ENCODE measurements at places on chromosomes 12 and 14.

DNA sequence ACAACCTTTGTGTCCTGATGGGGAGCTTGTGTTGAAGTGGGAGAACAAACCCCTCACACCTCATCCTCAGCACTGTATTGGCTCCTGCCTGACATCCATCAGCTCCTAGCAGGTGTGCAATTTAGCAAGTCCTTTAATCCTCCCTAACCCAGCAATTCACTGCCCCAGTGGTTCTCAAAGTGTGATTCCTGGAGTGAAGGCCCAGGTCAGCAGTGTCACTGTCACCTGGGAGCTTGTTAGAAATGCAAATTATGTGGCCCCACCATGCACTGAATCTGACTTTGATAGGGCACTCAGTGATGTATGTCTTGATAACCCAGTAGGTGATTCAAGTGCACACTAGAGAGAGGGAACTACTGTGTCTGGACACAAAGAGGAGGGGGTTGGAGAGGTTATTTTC lies 133.6 kb downstream of the FGD4 start:
- no peak for DNase-seq

GRCh38 chr14:67514203-67514607 lies 18.9 kb upstream of the PLEKHH1 start:
- peak; percentile 27 for DNase-seq

GRCh38 chr14:21268617-21269251 lies 508 bp downstream of the HNRNPC start:
- peak; percentile 76 for DNase-seq

GRCh38 chr14:93824518-93825234 lies 36.4 kb upstream of the PRIMA1 start:
- DNase-seq = no peak

DNA sequence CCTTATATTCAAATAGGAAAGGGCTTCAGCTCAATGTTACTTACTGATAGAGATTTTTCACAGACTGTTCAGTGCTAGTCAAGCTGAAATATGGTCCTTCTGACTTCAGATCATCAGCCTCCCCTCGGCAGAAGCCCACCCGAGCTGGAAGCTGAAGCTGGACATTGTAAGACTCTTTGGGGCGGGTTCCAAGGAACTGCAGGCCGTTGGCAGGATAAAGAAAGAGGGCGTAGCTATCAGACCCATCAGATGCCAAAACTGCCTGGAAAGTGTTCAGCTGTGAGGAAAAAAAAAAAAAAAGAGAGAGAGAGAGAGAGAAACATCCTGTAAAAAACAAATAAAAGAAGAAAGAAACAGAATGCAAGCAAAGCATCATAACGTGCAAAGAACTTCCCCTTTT lies 8.8 kb downstream of the NID2 start:
- no peak for DNase-seq

GRCh38 chr12:54173066-54173726 lies 15.6 kb downstream of the SMUG1 start:
- no peak for DNase-seq

DNA sequence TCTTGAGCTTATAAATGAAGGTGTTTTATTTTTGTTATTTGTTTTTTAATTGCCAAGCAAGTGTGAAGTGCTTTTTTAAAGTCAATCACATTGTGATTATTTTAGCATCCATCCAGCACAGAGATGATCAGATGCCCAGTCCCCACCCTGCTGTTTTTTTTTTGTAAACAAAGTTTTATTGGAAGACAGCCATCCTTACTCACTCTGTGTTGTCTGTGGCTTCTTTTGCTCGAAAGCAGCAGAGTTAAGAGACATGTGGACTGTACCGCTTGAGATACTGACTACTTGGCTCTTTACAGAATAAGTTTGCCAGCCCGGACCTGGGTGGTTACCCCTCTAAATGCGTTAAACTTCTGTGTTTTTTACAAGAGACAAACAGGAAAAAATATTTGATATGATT lies 30.9 kb upstream of the AMN start:
- DNase-seq = no peak

GRCh38 chr14:81153187-81153586 lies 67.6 kb downstream of the GTF2A1 start:
- no peak for DNase-seq

DNA sequence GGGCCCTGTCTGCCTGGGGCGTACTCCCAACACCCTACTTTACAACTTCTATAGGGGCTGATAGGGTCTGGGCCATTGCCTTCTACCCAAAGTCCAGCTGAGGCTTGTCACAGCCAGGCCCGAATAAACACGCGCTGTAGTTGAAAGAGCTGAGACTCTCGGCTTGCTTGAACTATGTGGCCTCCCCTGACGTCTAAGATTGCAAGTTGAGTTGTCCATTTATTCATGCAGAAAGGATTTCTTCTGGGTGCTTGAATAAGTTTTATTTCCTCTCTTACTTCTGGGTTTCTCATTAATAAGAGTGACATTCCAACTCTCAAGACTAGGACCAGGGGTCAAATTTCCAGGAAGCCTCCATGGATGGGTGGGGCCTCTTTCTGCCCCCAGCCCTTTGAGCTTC lies 74.4 kb upstream of the VRK1 start:
- DNase-seq = no peak

DNA sequence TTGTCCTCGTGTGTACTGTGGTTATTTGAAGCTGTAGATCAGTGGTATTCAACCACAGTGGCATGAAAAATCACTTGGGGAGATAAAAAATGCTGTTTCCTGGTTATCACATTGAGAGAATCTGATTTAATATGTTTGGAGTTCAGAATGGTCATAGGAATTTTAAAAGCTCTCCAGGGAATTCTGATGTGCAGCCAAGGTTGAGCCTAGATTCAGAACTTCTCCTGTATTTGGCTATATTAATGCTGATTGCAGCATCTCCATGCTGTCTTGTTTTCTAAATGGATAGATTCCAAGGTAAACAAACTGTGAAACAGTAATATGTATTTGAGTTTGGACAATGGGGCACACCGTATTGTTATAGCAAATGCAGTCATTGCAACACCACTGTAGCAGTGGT lies 982.2 kb upstream of the FBXO33 start:
- DNase-seq = no peak

GRCh38 chr14:61517911-61518384 lies 177.4 kb upstream of the HIF1A start:
- peak; percentile 69 for DNase-seq

- no peak for DNase-seq
Observed at GRCh38 chr12:16437926-16438325, 90.5 kb downstream of the MGST1 start.

- no peak for DNase-seq
Observed at GRCh38 chr12:32671930-32672780, 6.9 kb upstream of the DNM1L start.

DNA sequence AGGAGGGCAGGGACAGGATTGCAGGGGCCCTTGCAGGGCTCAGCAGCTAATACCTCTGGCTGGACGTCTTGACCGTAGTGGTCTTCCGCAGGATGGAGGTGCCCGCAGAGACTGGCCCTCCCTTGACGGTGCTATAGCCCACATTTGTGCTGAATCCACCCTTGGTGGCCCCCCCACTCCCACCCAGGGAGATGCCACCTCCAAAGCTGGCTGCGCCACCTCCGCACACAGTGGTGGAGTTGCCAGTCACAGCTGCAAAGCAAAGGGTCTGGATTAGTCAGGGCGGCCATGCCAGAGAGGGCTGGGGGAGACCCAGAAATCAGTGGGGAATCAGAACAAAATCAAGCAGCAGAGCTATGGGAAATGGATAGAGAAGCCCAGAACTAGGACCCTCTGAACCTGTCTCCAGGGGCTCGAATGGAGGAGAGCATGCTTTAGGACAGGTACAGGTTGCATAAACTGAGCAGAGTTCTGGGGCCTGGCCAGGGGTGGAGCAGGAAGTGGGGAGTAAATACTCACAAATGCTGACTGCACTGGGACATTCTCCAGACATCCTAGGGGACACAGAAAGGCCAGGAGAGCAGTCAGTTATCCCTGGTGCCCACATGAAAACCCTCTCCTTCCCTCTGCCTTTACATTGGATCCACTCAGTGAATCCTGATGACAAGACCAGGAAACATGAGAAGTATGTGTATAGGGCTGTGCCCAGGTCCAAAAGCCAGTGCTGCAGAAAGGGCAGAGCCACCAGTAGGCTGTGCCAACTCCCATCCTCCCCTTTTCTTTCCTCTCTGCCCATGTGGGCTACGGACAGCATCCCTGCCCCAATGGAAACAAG lies 8.1 kb upstream of the KRT4 start:
- DNase-seq = no peak

DNA sequence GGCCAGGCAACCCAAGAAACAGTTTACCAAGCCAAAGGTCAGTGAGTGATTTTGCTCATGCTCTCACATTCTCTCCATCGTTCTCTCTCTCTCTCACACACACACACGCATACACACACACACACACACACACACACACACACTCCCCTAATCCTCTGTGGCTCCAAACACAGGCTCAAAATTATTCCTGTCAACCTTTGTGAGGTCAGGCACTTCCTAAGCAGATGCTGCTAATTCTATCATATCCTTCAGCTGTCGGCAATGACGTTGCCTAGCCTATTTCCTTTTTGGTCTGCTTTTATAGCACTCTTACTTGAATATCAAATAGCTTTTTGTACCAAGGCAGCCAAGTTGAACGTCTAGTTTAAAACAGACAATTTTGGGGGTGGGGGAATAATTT lies 98.9 kb upstream of the EGLN3 start:
- DNase-seq = no peak

DNA sequence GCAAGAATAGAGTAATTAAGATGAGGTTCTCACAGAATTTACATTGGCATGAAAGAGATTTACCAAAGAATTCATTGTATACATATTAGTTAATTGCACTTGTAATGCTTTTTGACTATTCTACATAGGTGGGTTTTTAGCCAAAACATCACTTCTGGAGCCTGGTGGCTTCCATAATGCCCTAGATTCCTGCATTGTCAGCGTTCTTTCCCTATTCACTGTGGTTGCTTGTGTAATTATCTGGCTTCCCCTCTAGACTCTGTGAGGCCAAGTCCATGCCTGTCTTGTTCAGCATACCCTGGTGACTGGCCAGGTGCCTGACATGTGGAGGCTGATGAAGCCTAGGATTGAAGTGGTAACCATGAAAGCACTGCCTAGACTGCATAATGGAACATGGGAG lies 41.2 kb downstream of the TDP1 start:
- no peak for DNase-seq

- DNase-seq = peak; percentile 60
Observed at GRCh38 chr14:96038920-96039632, at the start of gene C14orf132. Gene C14orf132, plus strand, starts transcription at chr14:96039362. Its CDS starts 139 bp downstream, at chr14:96039501.

- DNase-seq = no peak
Observed at GRCh38 chr12:56330936-56331490, 2.8 kb downstream of the PAN2 start.

- DNase-seq = no peak
Observed at GRCh38 chr14:31465111-31465510, 7.8 kb upstream of the DTD2 start.

GRCh38 chr12:51335931-51336330 lies 10.5 kb downstream of the CELA1 start:
- no peak for DNase-seq

DNA sequence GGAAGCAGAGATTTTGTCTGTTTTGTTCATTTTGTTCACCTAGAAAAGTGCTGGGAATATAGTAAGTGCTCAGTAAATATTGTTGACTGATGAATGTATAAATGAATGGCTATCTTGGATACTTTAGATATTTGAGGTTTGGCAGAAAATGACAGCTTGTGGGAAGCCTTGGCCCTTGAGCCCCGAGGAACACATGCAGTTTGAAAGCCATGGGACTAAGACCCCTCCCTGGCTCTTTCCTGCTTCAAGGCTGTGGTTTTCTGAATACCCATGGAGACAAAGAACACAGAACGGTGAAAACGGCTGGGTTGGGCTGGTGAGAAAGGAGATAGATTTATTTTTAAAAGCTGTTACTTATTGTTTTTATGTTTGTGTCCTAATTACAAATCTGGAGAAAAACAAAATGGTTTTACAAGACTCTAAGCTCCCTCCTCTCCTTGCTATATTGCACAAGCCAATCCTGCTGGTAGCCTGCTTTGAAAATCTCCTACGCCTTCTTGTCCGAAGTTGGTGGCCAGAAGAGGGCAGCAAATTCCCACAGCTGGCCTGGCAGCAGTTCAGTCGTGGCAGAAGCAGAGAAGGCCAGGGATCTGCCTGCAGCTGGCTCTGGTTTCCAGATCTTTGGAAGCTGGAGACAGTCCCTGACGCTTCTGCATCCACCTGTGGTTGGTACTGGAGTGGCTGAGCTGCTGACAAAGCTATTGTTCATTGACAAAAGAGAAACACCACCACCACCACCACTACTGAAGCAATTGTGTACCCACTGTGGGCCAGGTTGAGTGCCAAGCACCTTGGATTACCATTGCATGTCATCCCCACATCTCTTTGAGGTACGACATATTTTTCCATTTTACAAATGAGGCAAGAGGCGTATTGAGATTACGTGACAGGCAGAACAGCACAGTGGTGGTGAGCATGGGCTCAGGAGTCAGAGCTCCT lies 5.2 kb upstream of the KRT85 start:
- DNase-seq = peak; percentile 83

- no peak for DNase-seq
Observed at GRCh38 chr14:50334211-50334610, 22.1 kb downstream of the DMAC2L start.

DNA sequence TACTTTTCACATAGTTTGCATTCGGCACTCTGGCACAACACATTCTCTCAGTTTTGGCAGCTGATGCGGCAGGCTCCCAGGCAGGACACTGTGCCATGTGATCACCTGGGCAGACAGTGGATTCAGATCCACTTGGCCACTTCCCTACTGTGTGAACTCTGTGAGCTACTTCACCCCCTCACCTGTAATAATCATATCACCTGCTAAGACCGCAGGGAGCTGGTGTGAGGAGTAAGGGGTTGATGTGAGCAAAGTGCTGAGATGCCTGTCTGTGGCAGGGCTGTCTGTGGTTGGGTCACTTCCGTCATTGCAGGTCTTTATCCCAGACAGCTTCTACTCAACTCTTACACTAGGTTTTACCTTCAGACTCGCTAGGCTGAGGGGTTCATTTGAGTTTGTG lies 50.4 kb upstream of the AMN start:
- no peak for DNase-seq

DNA sequence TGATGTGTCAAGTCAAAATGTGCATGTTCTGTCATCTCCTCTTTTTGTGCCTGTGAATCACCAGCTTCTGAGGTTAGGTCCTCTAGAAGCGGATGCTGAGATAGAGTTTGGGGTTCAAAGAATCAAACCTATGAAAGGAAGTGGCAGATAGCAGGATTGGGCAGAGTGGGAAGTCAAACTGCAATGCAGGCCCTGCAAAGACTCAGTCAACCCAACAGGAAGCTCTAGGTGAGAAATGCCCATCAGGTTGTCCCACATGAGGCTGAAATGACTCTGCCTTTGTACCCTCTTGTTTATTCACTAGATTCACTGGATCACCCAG lies 4.5 kb upstream of the MIA2 start:
- DNase-seq = no peak

- DNase-seq = no peak
Observed at GRCh38 chr12:6112004-6112403, 12.5 kb downstream of the VWF start.

GRCh38 chr14:69953266-69953915 lies 74.2 kb downstream of the SMOC1 start:
- no peak for DNase-seq

Measured in mucosa of descending colon (tissue), 3 donors.